ENCODE measurements at places on chromosomes 2 and 18.

DNA sequence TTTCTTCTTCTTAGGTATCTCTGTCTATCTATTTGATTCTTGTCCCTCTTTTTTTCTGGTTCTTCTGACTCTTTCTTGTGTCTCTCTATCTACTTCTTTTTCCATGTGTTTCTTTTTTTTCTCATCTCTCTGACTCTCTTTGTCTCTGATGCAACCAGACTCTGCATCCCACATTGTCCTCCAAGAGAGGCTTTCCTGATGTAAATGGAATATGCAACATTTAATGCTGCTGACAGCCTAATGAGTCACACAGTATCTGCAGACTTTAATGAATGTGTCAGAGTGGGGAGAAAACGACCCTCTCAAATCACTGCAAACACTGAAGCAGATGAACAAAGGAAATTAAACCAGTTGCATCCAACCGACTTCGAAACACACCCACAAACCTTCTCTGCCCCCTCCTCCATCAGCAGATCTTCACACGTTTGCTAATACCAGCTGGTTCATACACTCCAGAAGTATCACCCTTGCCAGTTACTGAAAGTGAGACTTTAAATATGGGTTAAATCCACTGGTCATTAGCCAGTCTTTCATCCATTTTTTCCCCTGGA, 351.5 kb downstream of the TXNL1 start:
- DNase-seq = no peak

GRCh38 chr2:17206771-17207170, 311.5 kb downstream of the RAD51AP2 start:
- no peak for DNase-seq

GRCh38 chr2:156918410-156918809, 339.1 kb upstream of the GALNT5 start:
- no peak for DNase-seq

DNA sequence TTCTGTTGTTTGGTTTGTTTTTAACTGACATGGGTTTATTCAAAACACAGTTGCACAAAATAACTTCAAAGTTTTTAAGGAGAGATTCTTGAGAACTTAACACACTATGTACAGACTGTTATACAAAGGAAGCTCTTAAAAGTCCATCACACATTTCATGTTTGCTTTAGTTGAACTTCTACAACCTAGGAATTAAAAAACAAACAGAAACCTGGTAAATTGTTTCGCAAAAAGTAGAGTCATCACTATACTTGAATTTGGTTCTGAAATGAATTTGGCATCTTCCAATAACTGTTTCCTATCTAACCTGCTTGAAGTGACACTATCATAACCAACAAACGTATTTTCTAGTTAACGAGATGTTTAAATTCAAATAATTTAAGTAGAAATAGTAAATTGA, 21.8 kb downstream of the TRIP12 start:
- no peak for DNase-seq

DNA sequence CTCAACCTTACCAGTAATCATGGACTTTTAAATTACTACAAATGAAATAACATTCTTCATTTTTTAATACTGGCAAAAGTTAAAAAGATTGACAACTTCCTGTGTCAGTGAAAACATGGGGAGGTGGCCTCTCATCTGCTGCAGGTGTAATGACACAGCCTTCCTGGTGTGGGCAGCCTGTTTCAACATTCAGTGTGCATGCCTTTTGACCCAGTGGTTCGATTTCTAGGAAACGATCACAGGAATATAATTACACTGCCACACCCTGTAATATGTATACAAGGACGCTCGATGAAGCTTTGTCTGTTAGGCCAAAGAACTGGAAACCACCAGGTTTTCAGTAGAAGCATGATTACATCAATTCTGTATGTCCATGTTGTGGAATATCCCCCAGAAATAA, 68.7 kb downstream of the MTHFD2 start:
- no peak for DNase-seq

DNA sequence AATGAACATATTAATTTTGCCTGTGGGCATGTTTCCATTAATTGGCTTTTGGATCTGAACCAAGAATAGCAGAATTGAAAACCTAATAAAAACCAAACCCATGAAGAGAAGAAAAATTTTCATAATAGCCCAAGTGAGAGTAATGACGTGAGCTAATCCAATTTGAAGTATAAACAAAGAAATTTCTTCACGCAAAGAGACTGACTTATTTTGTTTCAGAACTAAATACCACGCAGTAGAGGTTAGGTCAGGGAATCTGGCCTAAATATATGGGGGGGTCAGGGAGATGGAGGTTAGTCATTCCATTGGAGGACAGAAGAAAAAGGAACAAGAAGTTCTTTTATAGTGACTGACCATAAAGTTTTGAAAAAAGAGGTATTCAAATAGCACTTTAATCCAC, 94.1 kb upstream of the CYP1B1 start:
- no peak for DNase-seq
